ENCODE measurements at places on chromosomes 4 and X.

- no peak for DNase-seq
Observed at GRCh38 chrX:97234471-97235081, 350.9 kb downstream of the RPA4 start.

DNA sequence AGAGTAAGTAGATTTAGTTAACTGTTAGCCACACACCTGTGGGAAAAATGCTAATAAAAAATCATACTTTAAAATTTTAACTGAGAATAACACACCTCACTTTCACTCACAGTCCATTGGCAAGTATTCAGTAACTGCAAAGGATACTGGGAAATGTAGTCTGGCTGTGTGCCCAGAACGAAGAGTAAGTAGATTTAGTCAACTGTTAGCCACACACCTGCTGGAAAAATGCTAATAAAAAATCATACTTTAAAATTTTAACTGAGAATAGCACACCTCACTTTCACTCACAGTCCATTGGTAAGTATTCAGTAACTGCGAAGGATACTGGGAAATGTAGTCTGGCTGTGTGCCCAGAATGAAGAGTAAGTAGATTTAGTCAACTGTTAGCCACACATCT lies 178.4 kb upstream of the NWD2 start:
- DNase-seq, result no peak

DNA sequence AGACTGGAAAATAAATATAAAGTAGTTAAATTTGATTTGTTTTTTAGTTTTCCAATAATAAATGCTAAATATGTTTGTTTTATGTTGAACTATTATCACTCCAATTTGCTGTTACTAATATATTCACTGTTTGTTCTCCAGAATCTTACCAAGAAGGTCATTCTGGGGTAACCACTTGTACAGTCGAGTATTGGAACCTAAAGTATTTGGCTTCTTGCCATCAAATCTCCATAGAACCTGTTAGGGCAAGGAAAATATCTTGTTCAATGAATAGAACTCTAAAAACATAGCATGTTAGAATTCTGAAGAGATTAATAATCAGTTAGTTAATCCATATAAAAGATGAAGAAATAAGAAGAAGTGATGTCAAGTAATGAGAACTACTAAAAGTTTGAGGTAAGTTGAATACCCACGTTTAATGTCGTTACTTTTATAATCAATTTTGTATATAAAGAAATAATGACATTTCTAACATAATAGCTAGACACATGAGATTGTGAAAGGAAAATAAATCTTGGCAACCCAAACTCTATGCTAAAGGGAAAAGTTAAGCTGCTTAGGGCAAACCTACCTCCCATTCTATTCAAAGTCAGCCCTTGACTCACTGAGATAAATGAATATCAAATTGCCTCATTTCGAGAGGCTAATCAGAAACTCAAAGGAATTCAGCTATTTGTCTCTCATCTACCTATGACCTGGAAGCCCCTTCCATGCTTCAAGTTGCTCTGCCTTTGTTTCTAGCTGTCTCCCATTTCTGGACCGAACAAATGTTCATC lies 15.3 kb downstream of the UGT2B15 start:
- DNase-seq, result no peak

DNA sequence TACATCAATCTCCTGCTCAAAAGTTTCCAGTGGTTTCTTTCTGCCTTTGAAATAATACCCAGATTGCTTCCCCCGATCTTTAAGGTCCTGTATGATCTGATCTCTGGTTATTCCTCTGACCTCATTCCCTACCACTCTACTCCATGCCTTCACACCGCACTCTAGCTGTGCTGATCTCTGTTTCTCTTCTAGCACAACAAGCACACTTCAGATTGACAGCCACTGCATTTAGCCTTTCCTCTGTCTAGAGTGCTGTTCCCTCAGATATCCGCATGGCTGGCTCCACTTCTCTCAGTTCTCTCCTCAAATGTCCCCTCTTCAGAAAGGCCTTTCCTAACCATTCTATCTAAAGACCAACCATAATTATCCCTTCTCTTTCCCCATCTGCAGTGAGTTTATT lies 370.4 kb upstream of the FGF13 start:
- no peak for DNase-seq
